ENCODE measurements at places on chromosomes 4 and X. TPM values are rescaled to one million over a fixed set of nuclear protein-coding genes. Genes with fewer than 3 reads are reported as not detected.

- no peak for DNase-seq
These were observed 140.6 kb upstream of the GPC4 start for GRCh38 chrX:133555782-133556458.

DNA sequence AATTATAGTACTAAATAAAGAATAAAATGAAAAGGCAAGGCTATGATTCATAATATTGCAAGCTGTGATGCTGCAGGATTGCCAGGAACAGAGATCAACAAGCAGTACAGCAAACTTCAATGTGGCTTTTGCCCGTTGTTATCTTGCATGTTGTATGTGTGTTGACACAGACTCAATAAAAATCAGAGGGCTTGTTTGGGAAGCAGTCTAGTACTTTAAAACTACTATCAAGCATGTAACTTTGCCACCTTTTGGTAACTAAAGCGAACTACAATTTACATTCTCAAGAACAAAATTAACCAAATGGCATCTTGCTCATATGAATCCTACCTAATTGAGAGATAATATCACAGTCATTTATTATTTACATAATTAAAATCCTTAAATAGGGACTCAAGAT is 79.8 kb upstream of the GPM6A start:
- DNase-seq, result no peak

FAM47A gene
- total RNA-seq, result not detected

DNA sequence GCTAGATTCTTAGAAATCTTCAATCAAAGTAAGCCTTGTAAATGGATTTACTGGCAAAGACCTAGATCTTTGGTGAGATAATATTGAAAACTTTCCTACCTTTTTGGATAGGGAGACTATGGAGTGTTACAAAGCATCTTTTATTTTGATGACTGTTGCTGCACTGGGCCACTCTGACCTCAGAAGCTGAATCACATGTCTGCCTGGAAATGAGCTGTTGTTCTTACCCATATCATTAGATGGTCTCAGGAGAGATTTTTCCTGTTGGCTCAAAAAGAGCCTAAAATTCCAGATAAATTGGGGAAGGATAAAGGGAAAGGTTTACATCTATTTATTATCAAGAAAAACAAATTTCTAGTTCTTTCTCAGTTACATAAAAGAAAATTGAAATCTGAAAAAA is 127.5 kb upstream of the BMP3 start:
- DNase-seq, result no peak

SLC6A14 gene
- total RNA-seq, result not detected

Measured in activated CD4-positive, alpha-beta memory T cell treated with anti-CD3 and anti-CD28 coated beads for 36 hours (primary cell).